Stimulated activated CD4-positive, alpha-beta T cell treated with anti-CD3 and anti-CD28 coated beads, Interleukin-12 subunit alpha, Interleukin-12 subunit beta, amount 100 ng/mL, for 4 hours (primary cell): ENCODE measurements at places on chromosomes 5 and 9.

DNA sequence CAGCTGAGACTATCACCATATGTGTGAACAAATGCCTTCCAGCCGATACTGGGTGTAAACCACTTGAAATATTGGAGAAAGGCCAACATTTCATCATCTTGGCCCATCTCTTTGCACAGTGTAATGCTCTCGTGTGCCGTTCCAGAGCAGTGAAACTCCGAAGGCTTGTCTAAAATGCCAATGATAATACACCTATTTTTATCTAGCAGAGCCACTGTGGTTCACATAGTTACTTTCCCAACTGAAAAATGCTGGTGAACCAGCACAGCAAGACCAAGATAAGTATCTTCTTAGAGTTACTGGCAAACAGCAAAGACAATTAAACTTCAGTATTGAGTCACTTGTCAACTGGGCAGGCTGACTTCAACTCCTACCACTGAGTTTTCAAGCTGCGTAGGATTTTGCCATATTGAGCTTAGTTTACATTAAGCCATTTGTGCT, 379.9 kb upstream of the ACTBL2 start:
- no peak for DNase-seq

GRCh38 chr9:126001581-126002225, 254.5 kb downstream of the PBX3 start:
- no peak for DNase-seq

- DNase-seq, result no peak
These were observed 606.5 kb upstream of the ADAMTS16 start for GRCh38 chr5:4533457-4534105.

- no peak for DNase-seq
These were observed 262.6 kb downstream of the COX7C start for GRCh38 chr5:86880344-86880743.

DNA sequence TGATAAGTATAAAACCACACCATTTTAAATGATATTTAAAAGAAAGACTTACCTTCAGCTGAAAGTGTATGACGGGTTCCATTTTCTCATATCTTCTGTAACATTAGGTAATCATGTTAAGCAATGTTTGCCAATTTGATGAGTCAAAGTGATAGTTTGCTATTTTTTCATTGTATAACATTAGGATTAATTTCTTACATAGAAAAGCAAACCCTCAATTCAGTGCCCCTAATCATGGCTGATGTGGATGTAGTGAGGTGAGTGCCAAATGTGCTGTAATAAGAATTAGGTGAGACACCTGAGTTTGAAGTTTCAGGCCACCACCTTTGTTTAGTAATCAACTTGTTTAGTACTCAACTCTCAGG, 68.0 kb downstream of the UNC13B start:
- no peak for DNase-seq

DNA sequence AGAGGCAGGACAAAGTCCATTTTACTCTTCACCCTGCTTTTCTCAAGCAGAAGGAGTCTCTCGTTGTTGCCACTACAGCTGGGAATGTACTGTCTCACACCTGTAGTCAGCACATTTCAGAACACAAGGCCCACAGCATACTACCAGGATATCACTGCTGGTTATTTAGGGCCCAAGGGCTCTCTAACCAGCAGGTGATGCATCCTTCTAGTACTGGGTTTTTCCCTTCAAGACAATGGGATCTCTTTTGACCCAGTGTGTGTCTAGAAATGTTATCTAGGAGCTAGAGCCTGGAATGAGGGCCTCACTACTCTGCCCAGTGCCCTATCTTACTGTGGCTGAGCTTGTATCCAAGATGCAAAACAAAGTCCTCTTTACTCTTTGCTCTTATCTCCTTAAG, 235.1 kb upstream of the PRR16 start:
- no peak for DNase-seq

GRCh38 chr5:126911986-126912385, 118.4 kb downstream of the MARCHF3 start:
- no peak for DNase-seq

DNA sequence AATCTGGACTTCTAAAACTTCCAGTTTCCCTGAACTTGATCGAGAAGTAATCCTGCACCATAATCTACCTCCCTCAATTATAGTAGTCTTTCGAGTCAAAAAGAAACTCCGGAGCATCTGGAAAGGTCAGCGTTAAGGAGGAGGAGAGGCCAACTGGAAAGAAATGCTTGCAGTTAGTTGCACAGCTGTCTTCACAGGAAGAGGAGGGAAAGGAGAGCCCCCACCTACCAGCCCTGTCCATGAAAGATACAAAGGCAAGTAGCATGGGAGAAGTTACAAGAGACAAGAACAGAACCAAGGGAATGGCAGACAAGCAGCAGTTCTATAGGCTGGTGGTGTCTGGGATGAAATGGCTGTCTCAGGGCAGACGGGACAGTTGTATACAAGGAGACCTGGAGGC, 170.6 kb downstream of the RAB3C start:
- no peak for DNase-seq

DNA sequence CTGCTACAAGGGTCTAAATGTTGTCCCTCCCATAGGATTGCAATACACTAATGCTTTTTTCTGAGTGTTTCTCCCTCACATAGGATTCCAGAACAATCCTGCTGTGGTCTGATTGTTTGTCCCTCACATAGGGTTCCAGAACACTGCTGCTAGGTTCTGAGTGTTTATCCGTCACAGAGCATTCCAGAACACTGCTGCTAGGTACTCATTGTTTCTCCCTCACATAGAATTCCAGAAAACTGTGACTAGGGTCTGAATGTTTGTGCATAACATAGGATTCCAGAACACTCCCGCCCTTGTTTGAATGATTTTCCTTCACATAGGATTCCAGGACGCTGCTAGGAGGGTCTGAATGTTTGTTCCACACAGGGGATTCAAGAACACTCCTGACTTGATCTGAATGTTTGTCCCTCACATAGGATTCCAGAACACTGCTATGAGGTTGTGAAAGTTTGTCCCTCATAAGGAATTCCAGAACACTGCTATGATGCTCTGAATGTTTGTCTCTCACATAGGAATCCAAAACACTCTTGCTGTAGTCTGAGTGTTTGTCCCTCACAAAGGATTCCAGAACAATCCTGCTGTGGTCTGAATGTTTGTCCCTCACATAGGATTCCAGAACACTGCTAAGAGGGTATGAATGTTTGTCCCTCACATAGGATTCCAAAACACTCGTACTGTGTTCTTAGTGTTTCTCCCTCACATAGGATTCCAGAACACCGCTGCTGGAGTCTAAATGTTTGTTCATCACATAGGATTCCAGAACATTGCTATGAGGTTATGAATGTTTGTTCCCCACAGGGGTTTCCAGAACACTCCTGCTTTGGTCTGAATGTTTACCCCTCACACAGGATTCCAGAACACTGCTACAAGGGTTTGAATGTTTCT, 213.5 kb downstream of the FOXD4L6 start:
- DNase-seq, result no peak

GRCh38 chr5:77847814-77848290, 71.7 kb upstream of the TBCA start:
- DNase-seq, result no peak

DNA sequence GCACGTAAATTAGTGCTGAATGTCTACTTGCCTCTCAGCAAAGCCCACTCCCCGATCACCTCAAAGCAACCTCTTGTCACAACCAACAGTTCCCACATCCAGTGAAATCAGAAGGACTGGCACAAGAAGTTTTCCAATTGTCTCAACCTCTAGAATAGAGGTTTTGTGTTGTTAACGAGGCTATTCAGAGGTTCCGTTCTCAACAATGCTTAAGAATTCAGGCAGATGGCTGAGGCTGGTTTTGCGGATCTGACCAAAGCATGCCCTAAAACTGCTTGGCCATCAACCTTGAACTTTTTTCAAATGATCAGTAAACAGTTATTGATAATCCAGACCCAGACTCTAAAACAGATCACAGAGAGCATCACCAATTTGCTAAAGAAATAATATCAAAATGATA, 52.9 kb downstream of the MAPKAP1 start:
- no peak for DNase-seq

DNA sequence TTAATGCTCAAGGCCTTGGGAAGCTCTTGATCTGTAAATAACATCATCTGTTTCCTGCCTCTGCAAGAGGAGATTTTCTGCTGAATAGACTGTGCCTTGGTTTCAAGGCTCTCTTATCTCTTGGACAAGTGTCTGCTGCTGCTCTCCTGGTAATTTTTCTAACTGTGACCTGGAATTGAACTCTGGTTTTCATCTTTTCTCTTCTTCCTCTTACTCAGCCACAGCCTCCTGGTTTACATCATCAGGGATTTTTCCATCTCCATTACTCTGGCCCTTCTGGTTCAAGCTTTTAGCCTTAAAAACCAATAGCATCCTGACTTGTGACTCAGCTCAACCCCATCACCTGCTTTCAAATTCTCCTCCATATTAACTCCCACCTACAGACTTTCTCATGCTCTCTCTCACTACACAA, 49.6 kb upstream of the ITGA1 start:
- no peak for DNase-seq

- no peak for DNase-seq
These were observed 26.5 kb downstream of the LIX1 start for GRCh38 chr5:97115932-97116331.

GRCh38 chr9:129183495-129184218, 5.6 kb upstream of the IER5L start:
- no peak for DNase-seq

DNA sequence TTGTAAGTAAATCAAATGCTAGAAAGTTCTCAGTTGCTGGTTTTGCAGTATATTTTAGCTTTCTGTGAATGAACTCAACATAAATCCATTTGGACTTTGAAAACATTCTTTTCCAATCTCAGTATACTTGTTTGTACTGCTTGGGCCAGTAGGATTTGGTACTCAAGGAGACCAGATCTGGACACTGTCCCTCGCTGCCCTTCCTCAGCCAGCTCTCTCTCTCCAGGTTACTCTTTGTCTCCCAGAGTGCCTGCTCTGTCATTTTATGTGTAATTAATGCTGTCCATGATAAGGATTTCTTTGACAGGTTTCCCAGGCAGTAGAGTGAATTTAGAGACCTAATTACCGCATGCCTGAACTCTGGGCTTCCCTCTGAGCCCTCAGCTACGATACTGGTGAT, 344.6 kb upstream of the SGCD start:
- DNase-seq, result no peak

GRCh38 chr5:66738136-66738535, 141.9 kb downstream of the MAST4 start:
- DNase-seq, result no peak

GRCh38 chr9:87525546-87526303, 28.1 kb downstream of the DAPK1 start:
- no peak for DNase-seq

- DNase-seq, result no peak
These were observed 654.5 kb downstream of the CETN3 start for GRCh38 chr5:89755024-89755423.

DNA sequence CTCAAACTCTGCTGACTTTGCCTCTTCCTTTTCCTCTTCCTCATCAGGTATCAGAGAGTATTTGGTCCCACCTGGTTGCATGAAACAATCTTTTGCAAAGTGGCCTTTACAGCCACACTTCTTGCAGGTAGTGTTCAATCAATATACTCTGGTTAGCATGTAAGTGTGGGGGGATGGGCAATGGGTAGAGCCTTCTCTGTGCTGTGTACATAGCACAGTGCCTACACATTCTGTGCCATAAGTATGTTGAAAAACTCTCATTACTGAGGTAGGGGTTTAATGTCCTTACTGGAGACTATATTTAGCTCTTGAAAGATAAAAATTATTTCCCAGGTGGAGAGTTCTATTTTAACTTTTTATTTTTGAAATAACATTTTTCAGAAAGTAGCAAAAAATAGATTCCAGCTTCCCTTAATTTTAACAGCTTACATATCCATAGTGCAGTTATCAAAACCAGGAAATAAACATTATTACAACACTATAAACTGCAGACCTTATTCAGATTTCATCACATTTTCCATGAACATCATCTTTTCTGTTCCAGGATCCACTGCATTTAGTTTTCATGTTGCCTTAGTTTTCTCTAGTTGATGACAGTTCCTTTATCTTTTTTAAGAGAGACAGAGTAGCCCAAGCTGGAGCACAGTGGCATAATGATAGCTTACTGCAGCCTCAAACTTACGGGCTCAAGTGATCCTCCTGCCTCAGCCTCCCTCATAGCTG, 15.1 kb downstream of the TTC1 start:
- no peak for DNase-seq

DNA sequence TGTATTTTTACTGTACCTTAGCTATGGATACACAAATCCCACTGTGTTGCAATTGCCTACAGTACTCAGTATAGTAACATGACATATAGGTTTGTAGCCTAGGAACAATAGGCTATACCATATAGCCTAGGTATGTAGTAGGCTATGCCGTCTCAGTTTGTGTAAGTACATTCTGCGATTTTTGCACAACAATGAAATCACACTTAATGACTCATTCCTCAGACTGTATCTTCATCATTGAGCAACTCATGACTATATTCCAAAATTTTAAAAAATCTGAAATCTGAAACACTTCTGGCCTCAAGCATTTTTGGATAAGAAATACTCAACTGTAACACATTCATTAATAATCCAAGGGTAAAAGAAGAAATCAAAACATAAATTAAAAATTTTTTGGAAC, 666.8 kb upstream of the GRAMD2B start:
- no peak for DNase-seq

DNA sequence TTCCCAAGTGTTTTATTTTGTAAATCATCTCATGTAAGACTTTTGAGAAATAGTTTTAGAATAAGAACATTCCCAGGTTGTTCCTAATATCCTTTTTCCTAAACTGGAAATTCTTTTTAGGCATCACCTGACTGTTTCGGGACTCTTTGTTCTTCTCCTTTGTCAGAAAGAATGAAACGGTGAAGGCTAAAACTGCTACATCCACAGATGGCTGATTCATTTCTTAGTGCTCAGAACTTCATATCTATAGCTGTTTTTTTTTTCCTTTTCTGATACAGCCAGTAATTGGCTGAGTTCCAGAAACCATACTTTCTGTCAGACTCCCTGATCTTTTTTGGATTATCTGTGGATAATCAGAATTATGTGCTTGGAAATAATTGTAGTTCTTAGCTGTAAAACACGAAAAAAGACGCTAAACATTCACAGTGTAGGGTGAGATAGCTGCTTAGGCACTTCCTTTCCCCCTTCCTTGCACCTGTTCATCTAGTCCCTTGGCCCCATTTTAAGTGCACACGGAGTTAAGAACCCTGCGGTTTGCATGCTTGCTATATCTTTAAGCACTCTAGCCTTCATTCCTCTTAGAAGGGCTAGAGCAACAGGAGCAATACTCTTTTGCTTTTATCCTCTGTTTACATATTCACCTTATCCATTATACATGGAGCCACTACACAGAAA, 283.9 kb downstream of the PJA2 start:
- DNase-seq, result no peak

DNA sequence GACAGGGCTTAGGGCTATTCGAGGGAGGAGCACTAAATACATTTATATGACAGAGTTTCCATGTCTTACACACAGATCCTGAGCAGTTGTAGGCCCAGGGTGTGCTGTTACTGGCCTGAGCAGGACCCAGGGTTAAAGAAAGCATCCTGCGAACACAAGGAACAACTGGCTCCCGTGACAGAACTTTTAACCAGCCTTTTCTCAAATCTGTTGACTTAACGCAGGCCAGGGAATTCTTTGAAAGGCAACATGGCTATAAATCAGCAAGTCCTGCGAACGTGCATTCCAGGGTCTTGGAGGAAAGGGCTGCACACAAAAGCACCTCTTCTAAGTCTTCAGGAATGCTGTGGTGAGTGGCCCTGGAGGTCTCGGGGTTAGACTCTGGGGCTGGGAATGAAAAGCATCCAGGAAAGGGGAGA, 45.2 kb upstream of the ANKRD55 start:
- DNase-seq, result no peak

GRCh38 chr5:95445995-95446394, 54.8 kb downstream of the FAM81B start:
- DNase-seq, result no peak
